ENCODE measurements at places on chromosomes 4 and X.

- no peak overlapping the region for H3K27ac ChIP-seq
- no peaks in the 10 kb centered on the region for H3K27me3 ChIP-seq
- peak; percentile 90 for DNase-seq
- H3K4me3 ChIP-seq = no peak overlapping the region
These were observed 20.3 kb upstream of the HGFAC start for GRCh38 chr4:3421470-3421869.

DNA sequence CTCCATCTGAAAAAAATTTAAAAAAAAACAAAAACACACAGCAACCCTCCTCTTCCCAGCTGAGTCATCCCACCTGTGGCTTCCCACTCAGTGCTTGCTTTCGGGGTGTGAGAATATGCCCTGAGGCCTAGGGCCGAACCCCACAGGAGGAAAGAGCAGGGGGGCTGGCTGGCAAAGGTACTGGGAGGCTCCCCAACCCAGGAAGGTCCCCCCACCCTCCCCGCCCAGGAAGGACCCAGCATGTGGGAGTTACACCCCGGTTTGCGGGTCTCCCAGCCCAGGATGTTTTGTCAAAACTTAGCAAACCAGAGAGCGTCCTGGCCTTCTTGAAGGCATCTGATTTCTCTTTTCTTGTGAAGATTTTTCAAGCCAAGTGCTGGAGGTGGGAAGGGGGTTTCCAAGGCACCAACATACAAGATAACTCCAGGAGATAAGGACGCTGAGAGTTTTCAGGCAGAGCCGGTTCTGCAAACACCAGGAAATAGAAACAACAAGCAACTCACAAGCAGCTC is 25.7 kb upstream of the CSF2RA start:
- peak; percentile 9 for DNase-seq
- H3K4me3 ChIP-seq = no peak overlapping the region
- peaks cover 6% of the 10 kb centered on the region for H3K4me1 ChIP-seq
- no peaks in the 10 kb centered on the region for H3K27me3 ChIP-seq

DNA sequence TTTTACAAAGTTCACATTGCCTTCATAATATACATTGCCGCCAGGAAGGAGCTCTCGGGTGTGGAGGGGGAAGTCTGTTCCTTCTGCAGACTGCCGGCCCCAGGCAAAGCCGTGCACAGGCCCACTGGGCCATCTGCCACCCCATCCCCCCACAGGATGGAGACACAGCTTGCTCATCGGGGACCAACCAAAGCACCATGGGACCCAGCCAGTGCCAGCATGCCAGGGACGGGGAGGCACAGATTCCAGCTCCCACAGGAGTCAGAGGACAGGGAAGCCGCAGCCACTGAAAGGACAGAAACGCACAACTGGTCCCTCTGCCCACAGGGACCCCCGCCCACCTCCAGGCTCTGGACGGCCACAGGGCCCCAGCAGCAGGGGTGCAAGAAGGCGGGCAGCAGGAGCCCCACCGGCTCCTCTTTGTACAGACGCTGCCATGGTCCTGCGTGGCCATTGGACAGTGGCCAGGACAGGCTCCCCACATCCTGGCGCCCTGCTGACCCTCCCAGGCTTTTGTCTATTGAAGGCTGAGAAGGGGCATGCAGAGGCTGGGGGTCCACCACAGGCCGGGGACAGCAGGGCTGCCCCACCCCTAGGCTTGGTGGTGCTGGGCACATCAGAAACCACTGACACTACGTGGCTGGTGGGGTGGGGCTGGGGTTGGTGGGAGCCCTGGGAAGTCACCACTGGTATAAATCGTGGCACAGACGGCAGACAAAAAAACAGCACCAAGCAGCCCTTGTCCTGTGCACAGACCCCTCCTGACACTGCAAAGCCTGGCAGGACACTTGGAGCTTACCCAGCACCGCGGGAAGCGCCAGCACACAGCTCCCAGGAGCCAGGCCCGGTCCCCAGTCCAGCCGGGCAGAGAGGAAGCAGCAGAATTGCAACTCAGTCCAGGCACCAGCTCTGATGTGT is 89.0 kb downstream of the FAM53A start:
- H3K4me1 ChIP-seq = no peaks in the 10 kb centered on the region
- peaks cover 10% of the 10 kb centered on the region for H3K27me3 ChIP-seq
- H3K27ac ChIP-seq = no peak overlapping the region
- no peak overlapping the region for H3K4me3 ChIP-seq
- H3K36me3 ChIP-seq = peaks cover 5% of the 10 kb centered on the region
- DNase-seq = peak; percentile 65

- no peaks in the 10 kb centered on the region for H3K27me3 ChIP-seq
- H3K36me3 ChIP-seq = peaks cover 1% of the 10 kb centered on the region
- H3K4me1 ChIP-seq = peaks cover 3% of the 10 kb centered on the region
- peak overlapping the region; percentile 25 for H3K27ac ChIP-seq
These were observed 77.6 kb upstream of the MAP3K15 start for GRCh38 chrX:19592952-19593351.

GRCh38 chrX:7127056-7127455 is 20.5 kb upstream of the STS start:
- H3K4me3 ChIP-seq = no peak overlapping the region
- no peak overlapping the region for H3K27ac ChIP-seq
- no peaks in the 10 kb centered on the region for H3K27me3 ChIP-seq
- peaks cover 3% of the 10 kb centered on the region for H3K36me3 ChIP-seq

GRCh38 chrX:152614791-152615190 is 22.9 kb upstream of the GABRQ start:
- H3K36me3 ChIP-seq = peaks cover under 1% of the 10 kb centered on the region
- no peak overlapping the region for H3K4me3 ChIP-seq

GRCh38 chr4:152534541-152535359 is 1.1 kb downstream of the FBXW7 start:
- no peaks in the 10 kb centered on the region for H3K27me3 ChIP-seq
- peak overlapping the region; percentile 78 for H3K27ac ChIP-seq
- no peak for DNase-seq
- peaks cover 45% of the 10 kb centered on the region for H3K4me1 ChIP-seq

GRCh38 chr4:156401371-156401770 is 447.7 kb upstream of the CTSO start:
- no peak for DNase-seq
- no peaks in the 10 kb centered on the region for H3K4me1 ChIP-seq
- no peak overlapping the region for H3K27ac ChIP-seq
- H3K27me3 ChIP-seq = no peaks in the 10 kb centered on the region

DNA sequence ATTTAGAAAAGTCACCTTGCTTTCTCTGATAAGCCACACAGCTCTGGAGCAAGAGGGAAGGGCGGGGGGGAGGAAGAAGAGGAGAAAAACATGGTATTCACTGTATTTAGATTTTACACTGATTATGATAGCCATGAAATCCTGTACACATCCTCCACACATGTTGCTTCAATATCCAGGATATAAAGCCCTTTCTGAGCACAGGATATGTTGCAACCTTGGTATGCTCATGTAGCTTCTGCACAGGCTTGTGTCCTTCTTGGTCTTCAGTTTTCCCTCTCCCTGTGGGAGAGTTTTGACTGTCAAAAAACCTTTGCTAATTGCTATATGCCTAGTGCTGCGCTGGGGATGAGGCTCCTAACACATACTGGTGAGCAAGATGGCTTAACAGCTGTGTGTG is 61.9 kb upstream of the DAPP1 start:
- no peak overlapping the region for H3K4me3 ChIP-seq
- H3K36me3 ChIP-seq = no peaks in the 10 kb centered on the region
- no peak overlapping the region for H3K27ac ChIP-seq
- DNase-seq = no peak
- peaks cover 3% of the 10 kb centered on the region for H3K27me3 ChIP-seq
- H3K4me1 ChIP-seq = peaks cover 21% of the 10 kb centered on the region

GRCh38 chr4:26525136-26525770 is 35.0 kb upstream of the CCKAR start:
- no peak overlapping the region for H3K27ac ChIP-seq
- no peaks in the 10 kb centered on the region for H3K4me1 ChIP-seq
- H3K4me3 ChIP-seq = no peak overlapping the region
- no peaks in the 10 kb centered on the region for H3K36me3 ChIP-seq

- H3K36me3 ChIP-seq = no peaks in the 10 kb centered on the region
- no peaks in the 10 kb centered on the region for H3K4me1 ChIP-seq
- H3K27ac ChIP-seq = no peak overlapping the region
- no peaks in the 10 kb centered on the region for H3K27me3 ChIP-seq
- H3K4me3 ChIP-seq = no peak overlapping the region
These were observed 9.3 kb downstream of the ZXDA start for GRCh38 chrX:57900975-57901374.

DNA sequence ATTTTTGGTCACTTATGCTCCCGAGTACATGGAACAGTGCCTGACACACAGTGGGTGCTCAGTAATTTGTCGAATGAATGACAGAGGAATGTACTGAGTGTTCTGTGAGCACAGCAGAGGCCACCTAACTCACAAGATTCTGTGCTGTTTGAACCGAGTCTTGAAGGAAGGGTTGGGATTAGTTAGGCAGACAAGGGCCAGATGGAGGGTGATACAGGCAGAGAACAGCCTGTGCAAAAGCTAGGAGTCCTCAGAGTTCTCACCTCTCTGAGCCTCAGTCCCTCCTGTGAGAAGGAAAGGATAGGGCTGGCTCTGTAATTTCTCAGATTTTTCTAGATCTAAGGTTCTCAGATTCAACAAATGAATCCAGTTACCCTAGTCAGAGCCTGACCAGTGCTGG is 108.8 kb downstream of the NHSL2 start:
- H3K4me1 ChIP-seq = peaks cover 6% of the 10 kb centered on the region
- no peaks in the 10 kb centered on the region for H3K27me3 ChIP-seq
- no peak overlapping the region for H3K4me3 ChIP-seq
- H3K36me3 ChIP-seq = no peaks in the 10 kb centered on the region
- DNase-seq = no peak
- no peak overlapping the region for H3K27ac ChIP-seq

DNA sequence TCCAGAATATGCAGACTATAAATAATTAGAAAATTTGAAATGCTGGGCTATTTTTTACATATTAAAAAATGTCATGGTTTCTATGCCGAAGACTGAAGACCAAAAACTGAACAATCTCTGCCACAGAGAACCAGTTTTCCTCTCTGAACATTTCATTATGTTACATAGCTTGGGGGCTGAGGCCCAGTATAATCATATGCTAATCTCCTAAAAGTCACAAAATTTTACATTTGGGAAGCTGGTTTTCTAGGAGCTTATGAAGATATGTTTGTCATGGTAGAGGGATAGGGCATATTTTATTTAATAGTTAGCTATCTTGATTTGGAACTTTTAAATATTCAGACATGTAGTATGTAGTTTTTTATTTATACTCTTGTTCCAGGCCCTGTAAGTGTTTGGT is 167.8 kb downstream of the GPAT3 start:
- no peak overlapping the region for H3K4me3 ChIP-seq
- no peak for DNase-seq
- H3K27ac ChIP-seq = no peak overlapping the region
- peaks cover 5% of the 10 kb centered on the region for H3K27me3 ChIP-seq

GRCh38 chr4:183244019-183244418 is 76.1 kb downstream of the CLDN22 start:
- H3K36me3 ChIP-seq = peaks cover 10% of the 10 kb centered on the region
- peaks cover 39% of the 10 kb centered on the region for H3K4me1 ChIP-seq
- no peak for DNase-seq

GRCh38 chr4:156771171-156771837 is 200.3 kb downstream of the PDGFC start:
- no peaks in the 10 kb centered on the region for H3K27me3 ChIP-seq
- peak overlapping the region; percentile 26 for H3K4me3 ChIP-seq
- peaks cover 86% of the 10 kb centered on the region for H3K4me1 ChIP-seq
